Naive thymus-derived CD4-positive, alpha-beta T cell (primary cell): ENCODE measurements at places on chromosomes 6 and 20. TPM values are rescaled to one million over a fixed set of nuclear protein-coding genes. Genes with fewer than 3 reads are reported as not detected.

- DNase-seq: no peak
- H3K36me3 ChIP-seq: no peaks in the 10 kb centered on the region
- no peaks in the 10 kb centered on the region for H3K27me3 ChIP-seq
- H3K27ac ChIP-seq: no peak overlapping the region
- H3K4me1 ChIP-seq: no peaks in the 10 kb centered on the region
These were observed 438.1 kb downstream of the BCKDHB start for GRCh38 chr6:80544555-80544954.

GRCh38 chr6:107977283-107977682 is 19.3 kb upstream of the SEC63 start:
- H3K4me1 ChIP-seq: no peaks in the 10 kb centered on the region
- DNase-seq: no peak
- no peak overlapping the region for H3K27ac ChIP-seq
- H3K36me3 ChIP-seq: no peaks in the 10 kb centered on the region

- no peak overlapping the region for H3K27ac ChIP-seq
- H3K4me3 ChIP-seq: no peak overlapping the region
- no peaks in the 10 kb centered on the region for H3K4me1 ChIP-seq
- no peaks in the 10 kb centered on the region for H3K27me3 ChIP-seq
- DNase-seq: no peak
These were observed 65.2 kb downstream of the PPP1R14C start for GRCh38 chr6:150207931-150208570.

DNA sequence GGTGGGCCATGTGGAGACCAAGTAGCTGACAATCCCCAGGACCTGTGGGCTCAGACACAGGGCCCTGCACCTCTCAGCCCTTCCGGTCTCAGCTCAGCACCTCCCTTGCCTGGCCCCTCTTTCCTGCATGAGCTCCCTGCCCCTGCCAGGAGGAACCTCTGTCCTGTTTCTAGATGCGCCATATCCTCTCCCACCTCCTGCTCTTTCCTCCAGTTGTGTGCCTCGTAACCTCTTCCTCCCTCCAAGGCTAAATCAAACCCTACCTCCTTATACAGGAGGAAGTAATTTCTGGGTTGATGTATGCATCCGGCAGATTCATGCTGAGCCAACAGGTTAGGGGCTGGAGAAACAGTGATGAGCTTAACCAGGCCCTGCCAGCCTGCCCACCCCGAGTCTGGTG is 30.9 kb downstream of the ITPR3 start:
- H3K36me3 ChIP-seq: peaks cover 8% of the 10 kb centered on the region
- no peaks in the 10 kb centered on the region for H3K4me1 ChIP-seq
- H3K27ac ChIP-seq: no peak overlapping the region
- DNase-seq: no peak

- no peaks in the 10 kb centered on the region for H3K4me1 ChIP-seq
- no peaks in the 10 kb centered on the region for H3K27me3 ChIP-seq
- no peaks in the 10 kb centered on the region for H3K36me3 ChIP-seq
- H3K27ac ChIP-seq: no peak overlapping the region
These were observed 74.6 kb upstream of the THBS2 start for GRCh38 chr6:169328112-169328801.

GRCh38 chr6:14512246-14512645 is 394.7 kb downstream of the CD83 start:
- no peak overlapping the region for H3K4me3 ChIP-seq
- H3K4me1 ChIP-seq: no peaks in the 10 kb centered on the region
- H3K27ac ChIP-seq: no peak overlapping the region
- DNase-seq: no peak
- H3K36me3 ChIP-seq: no peaks in the 10 kb centered on the region

DNA sequence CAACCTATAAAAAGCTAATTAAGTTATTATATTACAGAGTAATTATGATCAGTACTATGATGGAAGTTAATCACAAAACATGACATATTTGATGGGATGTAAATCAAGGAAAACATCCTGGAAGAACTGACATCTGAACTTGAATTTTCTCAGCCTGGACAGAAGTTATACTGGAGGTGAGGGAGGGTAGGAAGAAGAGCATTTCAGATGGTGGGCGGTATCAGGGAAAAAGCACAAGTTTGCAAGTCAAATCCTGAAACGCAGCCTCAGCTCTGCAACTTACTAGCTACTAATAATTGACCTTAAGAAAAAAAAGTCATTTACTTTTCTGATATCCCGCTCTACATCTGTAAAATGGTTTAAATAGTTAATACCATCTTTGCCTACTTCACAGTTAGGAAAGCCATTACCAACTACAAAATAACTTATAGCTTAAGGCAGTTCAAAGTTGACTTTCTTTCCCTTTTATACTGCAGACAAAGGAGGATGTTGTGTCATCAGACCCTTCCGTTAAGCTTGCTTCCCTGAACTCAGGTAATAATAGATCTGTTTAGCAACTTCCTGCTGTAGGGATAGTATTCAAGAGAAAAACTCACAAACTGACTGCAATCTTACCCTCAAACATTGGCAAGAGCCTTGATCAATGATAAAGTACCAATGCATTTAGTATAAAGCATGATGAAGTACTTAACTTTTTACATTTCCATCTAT is 21.0 kb downstream of the NOL7 start:
- H3K27ac ChIP-seq: peak overlapping the region; percentile 42
- H3K36me3 ChIP-seq: peaks cover 20% of the 10 kb centered on the region
- DNase-seq: no peak
- no peaks in the 10 kb centered on the region for H3K27me3 ChIP-seq
- H3K4me1 ChIP-seq: no peaks in the 10 kb centered on the region
- no peak overlapping the region for H3K4me3 ChIP-seq

DNA sequence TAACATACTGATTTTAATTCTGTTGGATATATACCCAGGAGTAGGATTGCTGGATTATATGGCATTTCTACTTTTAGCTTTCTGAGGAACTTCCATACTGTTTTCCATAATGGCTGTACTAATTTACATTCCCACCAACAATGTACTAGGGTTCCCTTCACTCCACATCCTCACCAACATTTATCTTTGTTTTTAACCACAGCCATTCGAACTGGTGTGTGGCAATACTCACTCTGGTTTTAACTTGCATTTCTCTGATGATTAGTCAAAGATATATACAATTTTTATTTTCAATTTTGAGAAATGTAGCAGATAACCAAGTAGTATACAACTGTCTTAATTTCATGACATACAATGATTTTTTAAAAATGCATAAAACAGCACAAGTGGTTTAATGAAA is 30.3 kb upstream of the ADGRG6 start:
- no peak overlapping the region for H3K4me3 ChIP-seq
- H3K27ac ChIP-seq: no peak overlapping the region
- no peak for DNase-seq
- H3K4me1 ChIP-seq: no peaks in the 10 kb centered on the region

DNA sequence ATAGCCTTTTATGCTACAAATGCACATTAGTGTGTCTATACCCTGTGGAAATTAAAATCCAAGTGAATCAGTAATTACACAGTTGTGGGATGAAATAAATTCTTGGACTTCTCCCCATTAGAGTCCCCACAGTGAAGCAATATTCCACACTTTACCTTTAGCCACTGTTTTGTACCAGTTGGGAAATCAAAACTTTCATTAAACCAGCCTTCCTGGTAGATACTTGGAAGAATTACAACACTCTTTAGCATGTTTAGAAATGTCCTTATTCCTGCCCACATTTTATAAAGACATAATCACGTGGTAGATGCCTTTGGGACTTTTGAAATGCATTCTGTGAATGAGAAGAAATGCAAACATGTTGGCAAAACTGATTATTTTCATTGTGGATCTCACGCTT is 49.0 kb upstream of the ANKEF1 start:
- no peak overlapping the region for H3K4me3 ChIP-seq
- no peaks in the 10 kb centered on the region for H3K36me3 ChIP-seq
- no peak for DNase-seq
- H3K4me1 ChIP-seq: no peaks in the 10 kb centered on the region
- H3K27me3 ChIP-seq: no peaks in the 10 kb centered on the region

DNA sequence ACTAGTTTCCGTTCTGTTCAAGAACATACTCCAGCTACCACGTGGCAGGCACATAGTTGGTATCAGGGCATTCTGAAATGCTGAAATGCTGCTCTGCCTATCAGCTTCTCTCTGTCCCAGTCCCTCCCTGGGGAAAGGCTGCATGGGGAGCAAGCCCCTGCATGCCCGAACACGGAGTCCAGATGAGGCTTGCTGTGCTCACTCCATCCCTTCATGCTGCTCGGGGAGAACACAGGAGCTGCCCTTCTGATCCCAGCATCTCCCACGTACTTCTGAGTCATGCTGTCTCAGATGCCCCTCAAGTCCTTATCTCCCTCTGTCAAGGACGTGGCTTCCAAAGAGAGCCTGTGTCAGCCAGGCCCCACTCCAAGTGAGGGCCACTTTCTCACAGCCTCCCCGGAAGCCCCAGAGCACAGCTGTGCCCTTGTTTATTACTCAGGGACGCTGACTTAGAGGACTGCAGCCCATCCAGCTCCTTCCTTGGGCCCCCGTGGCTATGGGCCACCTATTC is 29.4 kb downstream of the THBS2 start:
- no peaks in the 10 kb centered on the region for H3K27me3 ChIP-seq
- H3K4me3 ChIP-seq: no peak overlapping the region
- DNase-seq: no peak
- H3K36me3 ChIP-seq: no peaks in the 10 kb centered on the region
- no peak overlapping the region for H3K27ac ChIP-seq

DNA sequence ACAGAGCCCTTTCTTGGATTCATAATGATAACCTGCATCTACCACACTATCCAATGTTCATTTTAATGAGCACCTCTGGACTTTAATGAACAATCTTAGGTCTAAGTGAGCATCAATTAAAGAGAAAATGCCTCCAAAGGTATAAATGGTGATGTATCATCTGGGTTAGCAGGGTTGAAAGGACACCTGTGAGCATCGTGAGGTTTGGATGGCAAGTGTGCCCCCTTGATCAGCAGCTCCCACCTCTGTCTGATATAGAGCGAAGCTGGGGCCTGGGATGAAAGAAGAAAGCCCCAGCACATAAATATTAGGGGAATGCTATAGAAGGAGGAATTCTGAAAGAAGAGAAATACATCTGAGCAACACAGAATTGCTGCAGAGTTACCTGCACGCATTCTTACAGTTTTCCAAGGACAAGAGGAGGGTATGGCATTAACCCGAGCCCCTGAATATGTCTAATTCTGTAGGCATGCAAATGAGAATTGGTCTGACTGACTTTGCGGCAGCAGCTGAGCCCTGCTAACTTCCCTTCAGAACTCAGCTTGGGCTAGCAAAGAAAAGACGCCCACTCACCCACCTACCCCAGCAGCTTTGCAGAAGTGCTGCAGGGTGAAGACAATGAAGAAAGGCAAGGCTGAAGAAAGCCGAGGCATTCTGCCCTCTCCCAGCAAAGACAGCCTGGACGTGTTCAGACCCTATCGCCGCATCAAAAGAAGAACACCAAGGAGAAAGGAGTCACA is 136.2 kb downstream of the GMPR start:
- H3K27ac ChIP-seq: no peak overlapping the region
- no peaks in the 10 kb centered on the region for H3K36me3 ChIP-seq
- H3K4me1 ChIP-seq: no peaks in the 10 kb centered on the region
- DNase-seq: no peak

- peak; percentile 48 for DNase-seq
- H3K4me3 ChIP-seq: peak overlapping the region; percentile 68
- H3K27me3 ChIP-seq: no peaks in the 10 kb centered on the region
- peak overlapping the region; percentile 96 for H3K27ac ChIP-seq
- peaks cover 39% of the 10 kb centered on the region for H3K4me1 ChIP-seq
These were observed 417 bp downstream of the NFATC2 start for GRCh38 chr20:51542033-51542570.

DNA sequence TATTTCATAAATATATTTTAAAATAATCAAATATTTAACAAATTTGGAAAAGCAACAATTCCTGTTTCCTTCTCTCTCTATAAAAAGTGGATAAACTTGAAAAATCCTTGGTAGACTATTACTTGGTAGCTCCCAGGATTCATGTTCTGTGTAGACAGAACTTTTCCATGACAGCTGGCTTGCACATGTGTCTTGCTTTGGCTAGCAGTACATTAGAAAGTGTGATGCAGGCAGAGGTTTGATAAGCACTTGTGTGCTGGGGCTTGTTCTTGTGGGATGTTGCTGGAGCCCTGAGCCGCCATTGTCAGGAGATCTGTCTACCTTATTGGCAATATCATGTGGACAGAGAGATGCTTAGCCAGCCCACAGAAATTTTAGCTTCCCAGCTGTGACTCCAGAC is 327.2 kb downstream of the CDKAL1 start:
- no peaks in the 10 kb centered on the region for H3K27me3 ChIP-seq
- no peak overlapping the region for H3K27ac ChIP-seq
- no peaks in the 10 kb centered on the region for H3K4me1 ChIP-seq
- no peak for DNase-seq

- no peaks in the 10 kb centered on the region for H3K4me1 ChIP-seq
- H3K27me3 ChIP-seq: no peaks in the 10 kb centered on the region
- H3K27ac ChIP-seq: no peak overlapping the region
- no peak for DNase-seq
- no peak overlapping the region for H3K4me3 ChIP-seq
These were observed 89.4 kb downstream of the TBXT start for GRCh38 chr6:166078294-166078693.

GRCh38 chr6:152979116-152979515 is 3.7 kb downstream of the FBXO5 start:
- DNase-seq: no peak
- H3K36me3 ChIP-seq: peaks cover 14% of the 10 kb centered on the region
- H3K4me3 ChIP-seq: no peak overlapping the region

- H3K4me1 ChIP-seq: no peaks in the 10 kb centered on the region
- H3K27me3 ChIP-seq: no peaks in the 10 kb centered on the region
- no peak overlapping the region for H3K4me3 ChIP-seq
- H3K36me3 ChIP-seq: no peaks in the 10 kb centered on the region
- no peak for DNase-seq
These were observed 162.2 kb downstream of the GJA1 start for GRCh38 chr6:121597654-121598053.

DNA sequence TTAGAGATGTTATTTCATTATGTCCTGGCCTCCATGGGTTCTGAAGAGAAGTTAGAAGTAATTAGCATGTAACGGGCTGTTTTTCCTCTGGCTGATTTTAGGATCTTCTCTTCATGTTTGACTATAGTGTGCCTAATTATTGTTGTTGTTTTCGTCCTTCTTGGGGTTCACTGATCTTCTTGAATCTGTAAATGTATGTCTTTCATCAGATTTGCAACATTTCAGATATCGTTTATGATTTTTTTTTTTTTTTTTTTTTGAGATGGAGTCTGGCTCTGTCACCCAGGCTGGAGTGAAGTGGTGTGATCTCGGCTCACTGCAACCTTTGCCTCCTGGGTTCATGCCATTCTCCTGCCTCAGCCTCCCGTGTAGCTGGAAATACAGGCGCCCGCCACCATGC is 246.7 kb downstream of the TFAP2C start:
- H3K4me1 ChIP-seq: no peaks in the 10 kb centered on the region
- peaks cover 2% of the 10 kb centered on the region for H3K27me3 ChIP-seq
- DNase-seq: no peak
- no peak overlapping the region for H3K27ac ChIP-seq
- H3K36me3 ChIP-seq: no peaks in the 10 kb centered on the region

The CD40 gene
- polyA plus RNA-seq: 5.2 TPM

The PPP1R14C gene
- not detected for polyA plus RNA-seq

The SAMD5 gene
- polyA plus RNA-seq: not detected

The RBM24 gene
- polyA plus RNA-seq: not detected

The NRN1 gene
- not detected for polyA plus RNA-seq

The ELOVL4 gene
- 0.39 TPM for polyA plus RNA-seq

The KIF13A gene
- polyA plus RNA-seq: not detected

The BPHL gene
- polyA plus RNA-seq: 9.3 TPM
